AG08396 (cell line): ENCODE measurements at places on chromosomes 7 and 10.

DNA sequence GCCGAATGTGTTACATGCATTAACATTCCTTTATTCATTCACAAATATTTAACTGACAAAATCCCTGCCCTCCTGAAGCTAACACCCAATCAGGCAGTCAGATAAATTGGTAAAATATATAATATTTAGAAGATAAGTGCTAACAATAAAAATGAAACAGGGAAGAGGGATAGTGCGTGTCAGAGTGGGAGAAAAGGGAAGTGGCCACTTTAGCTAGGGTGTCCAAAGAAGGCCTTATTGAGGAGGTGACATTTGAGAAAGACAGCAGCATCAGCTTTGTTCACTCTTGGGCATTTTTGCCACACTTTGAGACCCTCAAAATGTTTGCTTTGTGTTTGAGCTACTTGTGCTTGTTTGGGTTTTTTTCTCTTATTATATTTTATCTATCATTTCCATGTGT, 317.8 kb downstream of the SNX13 start:
- no peak for DNase-seq

- DNase-seq = no peak
Measured at GRCh38 chr7:150965273-150965830, 12.8 kb downstream of the KCNH2 start.

GRCh38 chr7:157096286-157097055, 42.3 kb upstream of the UBE3C start:
- no peak for DNase-seq

- no peak for DNase-seq
Measured at GRCh38 chr7:104791080-104791479, 222.9 kb upstream of the KMT2E start.

DNA sequence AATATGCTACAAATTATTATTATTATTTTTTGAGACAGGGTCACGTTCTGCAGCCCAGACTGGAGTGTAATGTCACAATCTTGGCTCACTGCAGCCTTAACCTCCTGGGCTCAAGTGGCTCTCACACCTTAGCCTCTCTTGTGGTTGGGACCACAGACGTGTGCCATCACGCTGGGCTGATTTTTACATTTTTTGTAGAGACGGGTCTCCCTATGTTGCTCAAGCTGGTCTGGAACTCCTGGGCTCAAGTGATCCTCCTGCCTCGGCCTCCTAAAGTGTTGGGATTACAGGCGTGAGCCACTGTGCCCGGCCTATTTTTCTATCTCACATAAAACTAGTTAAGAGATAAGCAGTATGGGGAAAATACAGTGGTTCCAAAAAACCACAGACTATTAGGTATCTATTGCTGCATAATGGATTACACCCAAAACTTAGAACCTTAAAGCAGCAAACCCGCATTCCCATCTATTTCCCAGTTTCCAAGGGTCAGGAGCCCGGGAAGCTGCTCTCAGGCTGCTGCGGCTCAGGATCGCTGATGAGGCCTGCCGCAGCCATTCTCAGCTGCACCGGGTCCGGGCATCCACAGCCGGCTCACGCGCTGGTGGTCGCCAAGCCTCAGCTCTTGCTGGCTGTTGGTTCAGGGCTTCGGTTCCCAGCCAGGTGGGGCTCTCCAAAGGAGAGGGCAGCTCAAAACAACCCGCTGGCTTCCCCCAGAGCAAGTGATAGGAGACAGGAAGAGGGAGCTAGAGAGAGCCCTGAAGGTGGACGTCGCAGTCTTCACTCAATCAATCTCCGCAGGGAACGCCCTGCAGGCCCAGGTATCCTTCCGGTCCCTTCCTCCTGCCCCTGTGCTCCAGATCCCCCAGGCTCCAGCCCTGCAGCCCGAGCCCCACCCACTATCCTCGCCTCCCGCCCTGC, 128.2 kb downstream of the UBE2H start:
- DNase-seq = peak; percentile 45

DNA sequence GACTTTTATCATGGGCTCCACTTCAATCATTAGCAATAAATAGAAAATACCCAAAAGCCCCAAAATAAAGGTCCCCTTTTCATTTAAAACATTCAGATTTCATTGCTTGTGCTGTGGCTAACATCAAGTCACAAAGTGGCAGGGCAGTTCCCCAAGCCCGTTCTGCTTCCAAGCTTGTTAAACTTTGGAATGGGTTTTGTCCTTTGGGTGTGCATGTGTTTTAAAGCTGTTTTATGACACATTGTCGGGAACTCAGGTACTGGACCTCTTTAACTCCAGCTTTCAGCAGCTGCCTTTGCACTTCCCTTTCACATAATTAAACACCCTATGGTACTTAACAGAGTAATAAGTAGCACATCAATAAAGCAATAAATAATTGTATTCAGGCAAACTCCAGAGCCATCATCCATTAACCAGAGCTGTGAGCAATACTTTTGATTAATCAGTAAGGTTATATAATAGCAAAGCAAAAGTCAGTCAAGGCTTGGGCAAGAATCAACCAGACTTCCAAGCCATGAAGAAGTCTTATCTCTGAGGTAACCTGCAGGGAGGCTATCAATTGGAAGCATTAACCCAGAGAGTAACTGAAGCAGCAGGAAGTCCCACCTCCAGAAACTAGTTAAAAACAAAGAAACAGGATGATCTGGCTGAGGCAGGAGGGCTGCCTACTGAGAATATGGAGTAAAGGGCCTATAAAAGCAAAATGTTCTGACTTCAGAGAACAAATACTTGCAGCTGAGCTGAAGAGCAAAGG, 56.1 kb upstream of the ARID5B start:
- DNase-seq = no peak

- DNase-seq = no peak
Measured at GRCh38 chr10:65419629-65420028, 1506.2 kb upstream of the LRRTM3 start.

DNA sequence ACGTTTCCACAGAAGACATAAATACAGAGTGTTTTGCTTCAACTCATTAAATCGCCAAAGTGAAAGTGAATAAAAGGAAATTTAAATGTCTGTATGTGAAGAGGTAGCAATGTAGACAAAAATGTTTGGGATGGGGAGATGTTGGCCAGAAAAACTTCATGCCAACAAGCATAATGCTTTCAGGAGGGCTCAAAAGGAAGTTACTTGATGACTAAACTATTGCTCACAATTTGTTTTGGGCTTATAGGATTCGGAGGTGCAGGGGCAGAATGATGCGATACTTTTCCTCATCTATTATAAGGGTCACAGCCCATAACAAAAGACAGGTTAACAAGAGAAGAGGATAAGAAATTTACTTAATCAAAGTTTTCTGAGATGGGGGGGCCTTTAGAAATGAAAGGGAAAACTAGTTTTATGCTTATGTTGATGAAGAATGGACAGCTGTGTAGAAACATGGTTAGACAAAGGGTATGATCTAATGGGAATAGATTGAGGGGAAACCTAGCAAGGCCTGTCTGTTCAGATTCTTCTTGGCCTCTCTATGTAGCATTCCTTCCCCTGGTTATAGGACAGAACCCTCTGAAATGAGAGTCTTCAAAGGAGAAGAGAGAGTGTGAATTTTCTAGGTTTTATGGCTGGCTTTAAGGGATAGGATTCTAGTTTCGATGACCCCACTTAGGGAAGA, 898.6 kb downstream of the LRMDA start:
- peak; percentile 30 for DNase-seq

GRCh38 chr7:134811765-134812164, 32.3 kb downstream of the CALD1 start:
- DNase-seq = no peak
